Stimulated activated CD8-positive, alpha-beta memory T cell treated with anti-CD3 and anti-CD28 coated beads, Interleukin-4, amount 100 ng/mL, for 24 hours (primary cell): ENCODE measurements at places on chromosomes 6 and 20.

GRCh38 chr20:4119854-4120209 lies 104.5 kb upstream of the RNF24 start:
- no peak for DNase-seq

GRCh38 chr20:40561187-40561586 lies 127.8 kb downstream of the MAFB start:
- DNase-seq, result no peak

DNA sequence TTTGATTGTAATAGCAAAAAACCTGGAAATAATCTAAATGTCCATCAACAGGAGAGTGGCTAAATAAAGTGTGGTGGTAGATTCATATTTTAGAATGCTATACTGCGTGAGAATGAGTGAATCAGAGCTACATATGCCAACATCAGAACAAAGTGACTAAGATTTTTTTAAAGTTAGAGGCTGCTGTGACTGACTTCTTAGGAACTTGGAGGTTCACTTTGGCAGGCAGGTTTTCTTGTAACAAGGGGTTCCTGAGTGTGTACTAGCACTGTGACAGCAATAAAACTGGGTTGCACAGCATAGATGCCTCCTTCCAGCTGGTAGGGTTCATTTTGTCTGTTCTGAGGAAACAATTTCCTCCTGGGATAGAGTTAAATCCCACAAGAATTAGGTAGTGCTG lies 75.3 kb upstream of the ENPP5 start:
- DNase-seq, result no peak

DNA sequence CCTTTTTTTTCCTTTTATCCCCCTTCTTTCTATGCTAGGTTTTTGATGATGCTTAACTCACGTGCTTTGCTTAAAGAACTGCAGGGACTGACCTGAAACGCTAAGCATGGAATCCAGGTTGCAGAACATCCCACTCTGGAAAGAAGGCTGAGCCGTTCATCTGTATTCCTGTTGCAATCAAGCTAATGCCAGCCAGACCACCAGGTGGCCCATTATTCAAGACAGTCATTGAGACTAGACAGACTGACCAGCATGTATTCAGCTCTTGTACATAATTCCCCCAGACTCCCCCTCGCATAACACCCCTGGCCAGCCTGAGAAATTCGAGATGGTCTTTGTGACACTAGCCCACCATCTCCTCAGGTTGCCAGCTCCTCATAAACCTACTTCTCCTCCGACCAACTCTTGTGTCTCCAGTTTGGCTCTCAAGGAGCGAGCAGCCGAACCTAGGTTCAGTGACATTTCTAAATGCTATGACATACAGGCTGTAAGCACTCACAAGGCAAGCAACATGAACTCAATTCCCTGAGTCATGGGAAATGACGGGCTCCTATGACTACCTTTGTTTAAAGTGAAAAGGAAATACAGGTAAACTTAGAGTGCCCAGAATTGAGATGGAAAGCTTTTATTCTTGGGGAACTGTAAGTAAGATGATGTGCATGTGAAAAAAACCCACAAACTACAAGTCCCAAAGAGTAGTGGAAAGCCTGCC lies 309.3 kb upstream of the CDYL start:
- no peak for DNase-seq

DNA sequence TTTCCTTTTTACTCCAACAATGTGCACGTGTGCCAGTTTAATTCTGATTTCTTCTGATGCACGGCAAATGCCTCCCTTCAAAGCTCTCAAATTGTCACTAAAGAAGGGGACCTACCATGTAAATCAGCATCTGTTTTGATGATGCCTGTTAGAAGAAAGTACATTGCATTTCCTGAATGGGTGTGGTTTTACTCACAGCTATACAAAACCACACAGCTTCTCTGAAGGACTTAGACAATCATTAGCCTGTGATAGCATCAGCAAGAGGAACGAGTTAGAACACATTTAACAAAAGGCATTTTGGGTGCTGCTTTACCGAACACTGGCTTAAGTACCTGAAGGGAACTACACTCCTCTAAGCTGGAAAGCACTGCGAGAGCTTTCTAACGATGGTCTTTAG lies 109.4 kb downstream of the ATXN1 start:
- no peak for DNase-seq

- no peak for DNase-seq
Measured at GRCh38 chr20:62175711-62176110, 7.1 kb upstream of the MTG2 start.

- no peak for DNase-seq
Measured at GRCh38 chr6:158597565-158597964, 37.7 kb downstream of the TMEM181 start.

GRCh38 chr20:24781418-24781980 lies 167.6 kb upstream of the CST7 start:
- no peak for DNase-seq

- DNase-seq, result no peak
Measured at GRCh38 chr6:74320074-74320473, 624.1 kb downstream of the CD109 start.

- no peak for DNase-seq
Measured at GRCh38 chr6:159234102-159234553, 64.9 kb downstream of the FNDC1 start.

DNA sequence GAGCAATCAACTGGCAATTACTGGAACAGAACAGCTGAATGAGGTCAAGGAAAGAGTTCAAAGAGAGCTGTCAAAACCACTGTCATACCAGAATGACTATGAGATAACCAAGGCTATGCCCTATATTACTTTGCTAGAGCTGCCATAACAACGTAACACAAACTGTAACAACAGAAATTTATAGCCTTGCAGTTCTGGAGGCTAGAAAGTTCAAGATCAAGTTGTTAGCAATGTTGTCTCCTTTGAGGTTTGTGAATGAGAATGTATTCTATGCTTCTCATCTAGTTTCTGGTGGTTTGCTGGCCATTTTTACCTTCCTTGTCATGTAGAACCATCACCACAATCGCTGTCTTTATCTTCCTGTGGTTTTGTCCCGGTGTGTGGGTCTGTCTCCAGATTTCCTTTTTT lies 1323.0 kb upstream of the GJE1 start:
- DNase-seq, result no peak

DNA sequence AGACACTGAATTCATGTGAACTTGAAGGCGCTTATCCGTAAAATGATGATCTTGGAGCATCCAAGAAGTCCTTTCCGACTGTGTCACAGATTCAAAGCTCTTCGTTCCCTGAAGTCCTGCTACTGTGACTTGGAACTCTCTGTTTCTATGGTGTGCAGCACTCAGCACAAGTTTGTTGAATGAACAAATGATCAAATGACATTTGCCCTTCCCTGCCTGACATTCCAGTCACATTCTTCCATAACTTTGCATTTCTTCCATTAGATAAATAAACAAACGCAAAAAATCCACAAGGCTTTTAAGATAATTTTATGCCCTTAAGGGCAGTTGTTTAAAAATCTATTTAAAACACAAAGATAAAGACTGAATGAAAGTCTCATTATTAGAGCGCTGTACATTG lies 39.9 kb downstream of the SGK1 start:
- DNase-seq, result no peak

- no peak for DNase-seq
Measured at GRCh38 chr6:55512904-55513303, 66.1 kb downstream of the HMGCLL1 start.

DNA sequence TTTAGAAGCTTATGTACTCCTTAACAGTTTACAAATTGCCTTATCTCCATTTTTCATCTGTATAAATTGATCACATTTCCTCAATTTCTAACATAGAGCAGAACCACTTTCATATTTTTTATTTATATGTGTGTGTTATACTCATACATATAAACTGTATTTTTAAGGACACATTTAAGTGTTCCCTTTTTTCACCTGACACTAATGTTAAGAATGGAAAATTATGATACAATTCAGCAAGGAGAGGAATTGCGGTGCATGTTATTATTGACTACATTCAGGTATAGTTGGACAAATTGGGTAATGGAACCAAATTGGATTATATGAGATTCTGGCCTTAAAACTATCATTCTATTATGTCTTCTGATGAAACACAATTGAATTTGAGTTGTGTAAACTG lies 479.1 kb upstream of the FLRT3 start:
- DNase-seq, result no peak

DNA sequence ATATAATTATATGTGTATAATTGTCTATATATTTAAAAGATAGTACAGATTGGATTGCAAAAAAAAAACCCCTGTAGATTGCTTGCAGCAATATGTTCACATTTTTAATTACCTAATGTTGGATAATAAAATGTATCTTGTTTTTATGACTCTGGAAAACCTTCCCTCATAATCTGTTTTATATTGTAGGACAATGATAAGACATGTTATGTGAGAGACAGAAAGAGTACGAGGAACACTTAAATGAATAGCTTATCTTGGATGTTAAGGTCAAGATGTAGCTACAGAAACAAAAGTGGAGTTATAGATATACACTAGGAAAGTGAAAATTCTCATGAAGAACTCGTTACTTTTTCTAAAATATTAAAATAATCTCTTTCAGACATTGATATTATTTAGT lies 691.6 kb upstream of the IMPG1 start:
- no peak for DNase-seq

- no peak for DNase-seq
Measured at GRCh38 chr6:12160326-12160725, 129.8 kb upstream of the EDN1 start.

DNA sequence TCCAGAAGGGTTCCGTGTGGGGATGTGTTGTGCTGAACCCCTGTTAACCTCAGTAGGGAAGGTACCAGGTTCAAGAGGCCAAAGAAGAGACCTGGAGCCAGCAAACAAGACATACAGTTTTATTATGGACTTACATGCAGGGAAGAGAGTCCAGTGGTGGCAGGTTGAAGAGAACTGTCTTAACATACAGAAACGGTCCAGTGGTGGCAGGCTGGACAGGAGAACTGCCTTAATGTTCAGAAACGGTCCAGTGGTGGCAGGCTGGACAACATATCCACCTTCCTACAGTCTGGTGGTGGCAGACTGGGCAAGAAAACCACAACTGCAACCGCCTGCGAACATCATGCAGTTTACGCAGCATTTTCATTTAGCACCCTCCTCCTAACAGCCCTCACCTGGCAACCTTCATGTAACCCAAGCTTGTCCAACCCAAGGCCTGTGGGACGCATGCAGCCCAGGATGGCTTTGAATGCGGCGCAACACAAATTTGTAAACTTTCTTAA lies 75.9 kb downstream of the PHACTR3 start:
- DNase-seq, result no peak

- no peak for DNase-seq
Measured at GRCh38 chr6:88698661-88699060, 264.8 kb downstream of the RNGTT start.

GRCh38 chr6:5570641-5571040 lies 309.3 kb downstream of the FARS2 start:
- DNase-seq, result no peak

DNA sequence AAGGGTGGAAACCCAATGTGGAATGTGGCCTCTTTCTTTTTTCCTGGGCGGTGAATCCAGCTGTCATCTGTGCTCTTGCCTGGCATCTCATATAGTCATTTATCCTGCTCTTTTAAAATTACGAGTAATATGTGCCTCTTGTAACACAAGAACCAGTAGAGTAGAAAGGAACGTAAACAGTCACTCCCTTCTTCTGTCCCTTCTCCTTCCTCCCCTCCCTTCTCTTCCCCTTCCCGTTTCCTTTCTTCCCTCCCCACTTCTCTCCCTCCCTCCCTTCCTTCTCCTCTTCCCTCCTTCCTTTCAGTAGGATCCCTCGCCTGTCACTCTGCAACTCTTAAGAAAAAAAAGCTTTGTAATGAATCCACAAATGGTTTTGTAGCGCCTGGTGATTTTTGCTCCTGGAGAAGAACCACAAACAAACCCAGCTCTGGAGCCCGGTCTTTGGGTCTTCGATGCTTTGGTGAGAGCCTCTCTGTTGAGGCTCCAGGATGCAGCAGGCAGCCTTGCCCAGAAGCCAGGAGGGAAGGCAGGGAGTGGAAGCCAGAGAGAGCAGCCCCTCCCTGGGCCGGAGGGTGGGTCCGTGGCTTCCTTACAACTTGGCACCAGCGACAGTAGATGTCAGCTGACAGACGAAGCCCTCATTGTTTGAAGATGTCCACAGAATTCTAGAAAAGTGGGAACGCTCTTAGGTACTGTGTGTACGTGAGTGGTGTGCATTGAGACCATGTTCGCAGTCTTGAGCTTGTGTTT lies 15.0 kb downstream of the DUSP22 start:
- no peak for DNase-seq

DNA sequence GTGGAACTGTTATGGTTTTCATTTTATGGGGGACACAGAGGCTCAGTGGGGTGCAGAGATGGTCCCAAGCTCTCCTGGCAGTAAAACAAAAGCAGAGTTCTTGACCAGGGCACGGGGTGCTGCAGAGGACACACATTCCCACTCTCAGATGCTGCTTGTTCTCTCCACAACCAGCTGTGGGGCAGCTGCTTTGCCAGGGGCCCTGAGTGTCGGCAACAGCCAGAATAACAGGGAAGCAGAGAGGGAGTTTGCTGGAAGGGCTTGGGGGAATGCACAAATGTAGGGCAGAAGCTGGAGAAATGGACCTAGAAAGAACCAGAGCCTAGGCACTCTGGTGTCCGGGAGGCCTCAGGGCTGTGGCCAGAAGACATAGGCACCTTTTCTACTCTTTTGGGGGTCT lies 93.7 kb downstream of the CDH26 start:
- no peak for DNase-seq

- no peak for DNase-seq
Measured at GRCh38 chr20:41051009-41051825, 22.6 kb downstream of the TOP1 start.

- DNase-seq, result no peak
Measured at GRCh38 chr6:128376952-128377503, 143.4 kb downstream of the PTPRK start.

- no peak for DNase-seq
Measured at GRCh38 chr6:53985366-53985765, 125.9 kb upstream of the MLIP start.

GRCh38 chr6:159969204-159969912 lies 476 bp downstream of the IGF2R start:
- DNase-seq, result no peak

DNA sequence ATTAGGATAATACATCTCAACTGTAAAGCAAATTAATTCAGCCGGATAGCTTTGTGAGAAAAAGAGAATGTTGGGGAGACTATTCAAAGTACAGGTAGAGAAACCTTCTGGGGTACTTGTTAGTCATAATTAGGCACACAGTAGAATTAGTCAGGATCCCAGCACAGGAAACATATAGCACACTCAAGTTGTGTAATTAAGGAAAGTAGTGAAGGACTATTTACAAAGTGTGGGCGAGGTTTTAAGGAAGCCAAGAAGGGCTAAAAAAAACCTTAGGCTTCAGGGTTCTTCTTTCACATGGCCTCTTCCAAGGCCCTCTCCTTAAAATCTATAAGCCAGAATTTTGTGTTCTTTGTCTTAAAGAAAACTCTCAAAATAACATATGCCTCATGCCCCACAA lies 126.7 kb downstream of the RTN4IP1 start:
- no peak for DNase-seq

- no peak for DNase-seq
Measured at GRCh38 chr6:168367285-168367751, 47.7 kb upstream of the DACT2 start.

DNA sequence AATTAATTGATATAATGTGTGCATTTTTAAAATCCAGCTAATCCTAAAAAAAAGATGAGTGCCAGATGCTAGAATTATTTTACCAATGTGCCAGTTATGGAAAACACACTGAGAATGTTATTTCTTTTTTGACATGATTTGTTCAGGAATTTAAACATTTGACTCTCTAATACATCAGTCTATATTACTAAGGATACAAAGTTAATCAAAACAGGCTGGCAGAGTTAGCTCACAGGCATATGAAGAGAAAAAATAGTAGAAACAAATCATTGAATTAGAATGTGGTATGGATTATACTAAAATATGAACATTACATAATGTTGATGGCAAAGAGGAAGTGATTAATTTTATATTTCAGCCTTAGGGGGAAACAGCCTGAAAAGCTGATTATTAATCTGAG lies 368.3 kb upstream of the GJE1 start:
- no peak for DNase-seq

- DNase-seq, result no peak
Measured at GRCh38 chr6:9126878-9127560, 691.7 kb upstream of the SLC35B3 start.
